Stimulated activated CD4-positive, alpha-beta T cell treated with anti-CD3 and anti-CD28 coated beads, Interleukin-1b, Interleukin-23, amount 100 ng/mL, for 1 hour (primary cell): ENCODE measurements at places on chromosomes 6 and 20.

GRCh38 chr20:21004386-21005076 is 101.6 kb downstream of the LINC00237 start:
- no peak for DNase-seq

DNA sequence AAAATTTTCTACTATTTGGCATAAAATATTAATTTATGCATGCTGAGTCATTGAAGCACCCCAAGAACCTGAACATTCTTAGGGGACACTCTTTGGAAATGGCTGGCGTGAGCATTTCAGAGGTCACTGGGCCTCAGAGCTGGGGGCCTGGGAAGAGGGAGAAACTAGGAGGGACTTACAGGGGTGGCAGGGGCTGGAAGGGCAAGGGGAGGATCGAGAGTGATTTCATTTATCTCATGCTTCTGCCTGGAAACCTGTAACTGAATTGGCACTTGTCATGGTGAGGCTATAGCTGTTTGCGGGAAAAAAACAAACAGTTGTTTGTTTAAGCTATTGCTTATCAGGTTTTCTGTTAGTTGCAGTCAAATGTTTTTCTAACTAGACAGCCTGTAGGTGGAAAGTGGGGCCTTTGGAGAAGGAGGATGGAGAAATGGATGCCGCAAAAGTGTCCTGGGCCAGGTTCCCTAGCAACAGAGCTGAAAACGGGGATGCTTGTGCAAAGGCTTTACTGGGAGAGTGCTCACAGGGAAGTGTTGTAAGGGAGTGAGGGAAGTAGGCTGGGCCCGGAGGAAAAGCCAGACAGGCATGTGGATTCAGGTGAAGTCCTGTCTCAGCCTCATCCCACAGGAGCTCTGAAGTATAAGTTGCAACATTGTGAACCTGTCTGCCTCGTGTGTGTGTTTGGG is 36.4 kb upstream of the KAT14 start:
- DNase-seq, result no peak

- no peak for DNase-seq
Observed at GRCh38 chr6:135707426-135707825, 144.1 kb upstream of the PDE7B start.

- no peak for DNase-seq
Observed at GRCh38 chr20:18144541-18145099, 7.0 kb downstream of the KAT14 start.

DNA sequence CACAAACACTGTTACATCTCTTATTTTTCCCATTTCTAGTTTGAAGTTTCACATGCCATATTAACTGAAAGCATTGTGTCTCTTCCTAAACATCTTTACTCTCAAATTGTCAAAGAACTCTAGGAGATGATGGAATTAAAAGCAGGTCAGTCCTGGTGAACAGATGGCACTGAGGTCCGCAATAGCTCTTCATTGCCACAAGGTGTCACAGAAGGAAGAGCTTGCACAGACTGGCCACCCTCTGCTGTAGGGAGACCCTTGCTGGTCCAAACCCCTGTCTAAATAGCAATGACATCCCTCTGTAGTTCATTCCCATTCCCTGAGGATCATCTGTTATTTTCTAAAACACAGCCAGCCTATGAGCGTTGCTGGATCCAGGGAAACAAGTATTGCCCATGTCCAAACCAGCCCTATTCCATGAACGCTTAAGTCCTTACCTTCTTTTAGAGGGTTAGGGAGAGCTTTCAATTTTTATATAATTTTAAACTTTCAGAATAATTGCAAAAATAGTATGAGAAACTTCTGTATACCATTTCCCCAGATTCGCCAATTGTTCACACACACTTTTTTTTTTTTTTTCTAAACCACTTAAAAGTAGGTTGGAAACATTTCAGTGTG is 10.1 kb upstream of the HDAC2 start:
- no peak for DNase-seq

GRCh38 chr20:12570371-12570770 is 438.4 kb upstream of the SPTLC3 start:
- DNase-seq, result no peak

DNA sequence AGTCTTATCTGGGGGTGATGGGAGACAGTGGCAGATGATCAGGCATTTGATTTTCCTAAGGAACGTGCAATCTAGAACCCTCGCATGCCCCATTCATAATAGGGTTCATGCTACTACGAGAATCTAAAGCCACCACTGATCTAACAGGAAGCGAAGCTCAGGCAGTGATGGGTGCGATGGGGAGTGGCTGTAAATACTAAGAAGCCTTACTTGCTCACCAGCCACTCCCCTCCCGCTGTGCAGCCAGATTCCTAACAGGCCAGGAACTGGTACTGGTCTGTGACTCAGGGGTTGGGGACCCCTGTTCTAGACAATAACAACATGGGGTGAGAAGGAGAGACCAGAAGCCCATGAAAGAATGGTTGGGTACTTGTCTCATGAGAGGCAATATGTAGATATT is 4.5 kb downstream of the TREML4 start:
- DNase-seq, result no peak

DNA sequence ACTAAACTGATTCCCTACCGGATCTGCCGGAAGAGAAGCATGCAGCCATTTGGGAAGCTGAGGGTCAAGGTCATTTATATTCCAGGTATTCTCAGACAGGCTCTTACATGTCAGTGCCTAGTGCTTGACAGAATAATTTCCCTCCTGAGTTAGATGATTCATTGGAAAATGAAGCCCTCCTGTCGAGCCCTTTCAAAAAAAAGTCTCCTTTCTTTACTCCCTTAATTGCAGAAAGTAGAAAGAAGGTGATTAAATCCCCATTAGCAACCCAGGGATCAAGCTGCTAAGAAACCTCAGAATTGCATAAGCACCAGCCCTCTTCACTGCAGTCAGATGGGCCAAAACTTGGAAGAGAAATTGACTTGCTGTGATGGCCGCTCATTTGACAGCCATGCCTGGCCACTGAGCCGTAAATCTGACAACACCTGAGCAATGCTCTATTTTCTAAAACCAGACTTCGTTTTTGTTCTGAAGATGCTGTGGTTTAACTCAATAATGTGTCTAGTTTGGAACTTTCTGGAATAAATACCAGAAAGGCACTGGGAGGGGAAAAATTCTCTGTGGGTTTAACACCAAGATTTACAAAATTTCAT is 61.0 kb upstream of the ARMH2 start:
- no peak for DNase-seq

DNA sequence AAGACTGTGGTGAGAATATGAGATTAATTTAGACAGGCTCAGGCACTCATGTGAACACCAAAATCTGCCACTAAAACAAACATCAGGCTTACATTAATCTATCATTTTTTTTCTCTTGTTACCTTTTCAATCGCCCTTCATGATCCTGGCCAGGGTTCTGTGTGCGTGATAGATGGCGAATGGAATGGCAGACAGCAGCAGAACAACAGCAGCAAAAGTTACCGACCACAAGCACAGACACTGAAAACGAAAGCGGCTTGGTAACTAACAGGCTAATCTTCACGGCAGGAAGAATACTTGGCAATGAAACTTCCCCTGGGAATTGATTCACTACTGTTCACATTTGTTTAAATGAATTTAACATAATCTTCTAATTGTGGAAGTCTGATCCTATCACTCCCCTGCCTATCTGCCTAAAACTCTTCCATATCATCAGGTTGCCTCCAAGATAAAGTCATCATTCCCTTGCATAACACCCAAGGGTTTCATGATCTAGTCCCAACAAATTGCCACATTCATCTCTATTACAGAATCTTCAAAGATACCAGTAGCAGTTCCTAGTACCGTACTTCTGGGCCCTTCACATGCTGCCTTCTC is 28.7 kb downstream of the PTPRK start:
- no peak for DNase-seq

DNA sequence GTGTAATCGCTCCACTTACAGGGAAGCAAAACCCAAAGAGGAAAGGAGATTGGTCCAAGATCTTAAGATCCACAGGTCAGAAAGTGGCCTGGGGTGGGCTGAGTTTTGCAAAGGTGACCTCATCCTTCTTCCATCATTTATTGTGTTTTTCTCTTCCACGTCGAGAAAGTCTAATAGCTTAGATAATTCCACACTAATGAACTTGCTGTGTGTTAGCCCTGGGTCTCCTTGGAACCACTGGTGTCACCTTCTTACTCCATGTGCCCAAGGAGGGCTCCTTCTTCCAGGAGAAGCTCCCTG is 1.7 kb downstream of the SLC13A3 start:
- DNase-seq, result no peak

DNA sequence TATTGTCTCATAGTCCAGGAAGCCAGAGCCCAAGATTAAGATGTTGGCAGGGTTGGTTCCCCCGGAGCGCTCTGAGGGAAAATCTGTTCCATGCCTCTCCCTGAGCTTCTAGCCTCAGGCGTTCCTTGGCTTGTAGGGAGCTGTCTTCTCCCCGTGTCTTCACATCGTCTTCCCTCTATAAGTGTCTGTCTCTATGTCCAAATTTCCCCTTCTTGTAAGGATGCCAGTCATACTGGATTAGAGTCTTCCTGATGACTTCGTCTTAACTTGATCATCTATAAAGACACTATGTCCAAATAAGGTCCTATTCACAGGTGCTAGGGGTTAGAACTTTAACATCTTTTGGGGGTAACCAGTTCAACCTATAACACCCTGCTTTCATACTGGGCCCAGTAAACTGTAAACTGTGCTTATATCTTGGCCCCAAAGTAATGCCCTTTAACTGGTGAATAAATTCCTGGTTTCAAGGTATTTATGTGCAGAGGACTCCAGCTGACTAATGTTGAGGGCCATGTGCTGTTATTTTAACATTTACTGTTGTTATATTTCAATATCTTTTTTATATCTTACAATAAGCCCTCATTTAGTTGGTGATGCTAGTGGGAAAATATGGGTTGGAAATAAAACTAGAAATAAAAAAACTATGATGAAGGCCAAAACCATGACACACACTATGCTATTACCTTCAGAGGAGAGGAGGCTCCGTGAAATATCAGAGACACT is 101.7 kb upstream of the IYD start:
- DNase-seq, result no peak

DNA sequence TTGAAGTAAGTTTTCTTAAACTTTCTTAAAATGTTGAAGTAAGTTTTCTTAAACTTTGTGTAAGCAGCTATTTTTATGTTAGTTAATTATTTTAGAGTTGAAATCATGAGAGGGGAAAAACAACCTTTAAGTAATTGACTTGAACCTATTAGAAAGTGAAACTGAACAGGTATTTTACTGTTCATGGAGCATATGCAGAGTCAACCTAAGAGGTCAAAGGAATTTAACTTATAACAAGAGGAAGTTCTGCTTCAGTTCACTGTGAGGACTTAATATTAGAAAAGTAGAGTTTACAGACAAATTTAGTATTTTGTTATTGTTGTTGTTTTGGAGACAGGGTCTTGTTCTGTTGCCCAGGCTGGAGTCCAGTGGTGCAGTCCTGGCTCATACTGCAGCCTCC is 38.0 kb downstream of the CDYL start:
- DNase-seq, result no peak

- DNase-seq, result no peak
Observed at GRCh38 chr6:116060572-116061283, at the start of gene FRK. Gene FRK (minus strand): TSS chr6:116060891. CDS start chr6:116060311, 580 bp downstream.
